Stomach (tissue), 19 donors: ENCODE measurements at places on chromosomes 16 and 17.

DNA sequence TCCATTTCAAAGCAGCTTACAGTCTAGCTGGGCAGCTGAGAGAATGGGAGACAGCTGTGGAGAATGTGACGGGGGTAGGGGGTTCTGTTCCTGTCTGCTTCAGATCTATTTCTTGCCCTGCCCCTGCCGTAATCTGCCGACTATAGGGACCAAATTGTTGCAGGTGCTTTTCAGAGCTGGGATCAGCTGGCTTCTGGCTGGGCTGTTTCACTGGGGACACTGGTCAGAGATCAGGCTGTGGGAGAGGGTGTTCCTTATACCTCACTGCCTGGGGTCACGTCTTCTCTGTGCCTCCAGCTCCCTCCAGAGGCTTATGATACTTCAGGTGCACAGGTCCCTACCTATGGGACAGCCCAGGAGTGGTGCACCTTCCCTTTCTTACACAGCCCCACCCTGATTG, 514.9 kb upstream of the GOT2 start:
- H3K27me3 ChIP-seq = no peaks in the 10 kb centered on the region
- H3K27ac ChIP-seq = no peak overlapping the region
- H3K4me1 ChIP-seq = no peaks in the 10 kb centered on the region

GRCh38 chr17:39177256-39177655, 11.3 kb upstream of the ARL5C start:
- DNase-seq = peak; percentile 28
- no peaks in the 10 kb centered on the region for H3K4me1 ChIP-seq
- no peak overlapping the region for H3K4me3 ChIP-seq
- peaks cover 40% of the 10 kb centered on the region for H3K36me3 ChIP-seq
- H3K27me3 ChIP-seq = no peaks in the 10 kb centered on the region

DNA sequence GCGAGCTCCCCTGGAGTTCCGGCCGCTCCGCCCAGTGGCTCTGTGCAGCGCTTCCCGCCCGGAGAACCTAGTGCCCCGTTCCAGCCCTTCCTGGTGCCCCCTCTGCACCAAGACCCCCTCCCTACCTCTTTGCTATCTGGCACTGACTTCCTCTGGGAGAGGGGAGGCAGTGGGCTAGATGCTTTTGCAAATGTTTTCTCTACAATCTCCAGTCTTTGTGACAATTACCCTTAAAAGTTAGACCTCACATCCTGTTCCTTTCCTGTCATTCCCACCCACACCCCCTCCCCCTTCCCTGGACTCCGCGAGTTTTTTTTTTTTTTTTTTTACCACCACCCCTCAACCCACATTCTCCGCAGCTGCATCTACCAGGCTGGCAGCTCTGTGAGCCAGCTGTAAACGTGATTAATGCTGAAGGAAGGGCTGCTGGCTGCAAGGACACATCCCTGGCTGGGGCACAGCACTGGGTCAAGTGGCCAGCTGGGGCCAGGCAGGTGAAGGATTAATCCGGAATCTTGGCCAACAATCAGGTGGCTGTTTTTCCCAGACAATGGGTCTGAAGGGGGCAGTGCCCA, 101.5 kb downstream of the MGAT5B start:
- DNase-seq = peak; percentile 34
- no peaks in the 10 kb centered on the region for H3K36me3 ChIP-seq
- peaks cover 64% of the 10 kb centered on the region for H3K27me3 ChIP-seq
- no peak overlapping the region for H3K27ac ChIP-seq
- H3K4me3 ChIP-seq = peak overlapping the region; percentile 31

DNA sequence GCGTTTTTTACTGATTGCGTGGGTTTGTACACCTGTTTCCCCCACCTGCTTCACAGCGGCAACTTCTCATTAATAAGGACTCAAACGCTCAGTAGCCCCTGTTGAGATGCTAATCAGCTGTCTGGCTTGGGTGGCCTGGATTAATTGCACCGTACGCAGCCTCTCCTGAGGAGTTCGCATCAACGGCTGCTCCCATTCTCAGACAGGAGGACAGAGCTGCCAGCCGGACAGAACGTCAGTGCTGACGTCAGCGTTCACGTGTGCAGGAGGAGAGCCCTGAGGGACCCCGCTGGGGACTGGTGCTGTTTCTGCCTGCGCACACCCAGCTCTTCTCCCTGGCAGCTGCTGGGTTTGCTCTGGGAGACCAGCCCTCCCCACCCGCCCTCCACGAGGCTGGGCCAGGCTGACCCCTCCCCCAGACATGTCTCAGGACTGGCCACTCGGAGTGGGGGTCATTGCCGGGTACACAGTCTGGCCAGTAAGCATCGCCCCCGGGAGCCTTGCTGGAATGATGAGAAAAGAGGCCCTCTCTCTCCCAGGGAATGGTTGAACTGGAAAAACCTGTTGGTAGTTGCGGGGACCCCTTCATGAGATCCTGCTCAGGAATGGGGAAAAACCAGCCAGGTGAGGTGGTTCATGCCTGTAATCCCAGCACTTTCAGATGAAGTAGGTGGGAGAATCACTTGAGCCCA, 5.7 kb upstream of the BANP start:
- peak; percentile 95 for DNase-seq
- peak overlapping the region; percentile 27 for H3K4me3 ChIP-seq
- H3K4me1 ChIP-seq = peaks cover 16% of the 10 kb centered on the region
- peak overlapping the region; percentile 35 for H3K27ac ChIP-seq
- H3K36me3 ChIP-seq = no peaks in the 10 kb centered on the region

GRCh38 chr17:78007647-78008046, 49.1 kb downstream of the TNRC6C start:
- no peak overlapping the region for H3K27ac ChIP-seq
- no peaks in the 10 kb centered on the region for H3K4me1 ChIP-seq
- no peak for DNase-seq
- no peaks in the 10 kb centered on the region for H3K27me3 ChIP-seq
- peaks cover 27% of the 10 kb centered on the region for H3K36me3 ChIP-seq
- no peak overlapping the region for H3K4me3 ChIP-seq

- H3K27me3 ChIP-seq = no peaks in the 10 kb centered on the region
- H3K27ac ChIP-seq = no peak overlapping the region
- no peak overlapping the region for H3K4me3 ChIP-seq
- DNase-seq = no peak
- peaks cover 60% of the 10 kb centered on the region for H3K36me3 ChIP-seq
These were observed 30.2 kb downstream of the CTU2 start for GRCh38 chr16:88736496-88736895.
